ENCODE measurements at places on chromosomes 12 and 14.

DNA sequence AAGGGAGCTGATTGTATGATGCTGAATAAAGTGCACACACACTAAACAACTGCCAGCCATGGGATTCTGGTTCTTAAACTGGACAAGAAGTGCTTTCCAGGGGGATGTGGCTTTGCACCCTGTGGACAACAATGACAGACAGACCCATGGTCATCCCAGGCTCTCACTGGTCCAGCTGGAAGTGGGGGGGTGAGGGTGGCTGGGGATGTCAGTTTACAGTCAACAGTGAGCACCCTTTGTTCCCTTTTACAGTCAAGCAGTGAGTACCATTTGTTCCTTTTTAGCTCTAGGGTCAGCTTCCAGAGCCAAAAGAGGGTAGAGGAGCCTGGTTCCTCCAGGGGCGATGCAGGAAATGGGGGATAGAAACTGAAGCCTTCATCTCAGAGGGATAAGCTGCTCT is 100.7 kb downstream of the SMOC1 start:
- no peak for DNase-seq

DNA sequence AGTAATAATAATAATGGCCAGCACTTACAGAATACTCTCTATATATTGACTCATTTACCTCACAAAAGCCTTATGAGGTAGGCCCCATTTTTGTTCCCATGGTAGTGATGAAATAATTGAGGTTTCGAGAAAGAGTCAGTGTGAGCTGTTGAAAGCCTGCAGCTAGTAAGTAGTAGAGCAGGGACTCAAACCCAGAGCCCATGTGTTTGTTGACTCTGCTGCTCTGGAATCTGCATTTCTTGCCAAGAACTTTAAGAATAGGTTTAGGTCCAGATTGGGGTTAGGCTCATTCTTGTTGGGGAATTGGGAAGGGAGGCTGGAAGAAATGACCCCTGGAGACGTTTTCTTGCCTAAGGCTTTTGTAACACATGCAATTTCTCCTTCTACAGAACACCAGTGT is 27.9 kb downstream of the DYRK4 start:
- DNase-seq: no peak

- no peak for DNase-seq
These were observed 30.6 kb downstream of the VCPKMT start for GRCh38 chr14:50085570-50086320.

GRCh38 chr12:88897723-88898122 is 317.5 kb upstream of the KITLG start:
- no peak for DNase-seq

DNA sequence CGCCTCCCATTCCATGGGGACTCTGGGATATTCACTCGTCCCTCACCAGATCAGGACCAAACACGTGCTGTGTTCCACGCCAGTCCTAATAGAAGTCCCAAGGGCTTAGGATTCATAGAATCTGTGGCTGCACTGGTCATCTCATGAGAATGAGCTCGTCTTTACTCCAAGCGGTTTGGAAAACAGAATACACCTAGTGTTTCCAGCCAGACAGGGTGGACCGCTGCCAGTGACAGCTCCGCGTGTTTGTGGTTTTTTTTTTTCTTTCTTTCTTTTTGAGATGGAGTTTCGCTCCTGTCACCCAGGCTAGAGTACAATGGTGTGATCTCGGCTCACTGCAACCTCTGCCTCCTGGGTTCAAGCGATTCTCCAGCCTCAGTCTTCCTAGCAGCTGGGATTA is 75.1 kb downstream of the GLT1D1 start:
- DNase-seq: no peak

DNA sequence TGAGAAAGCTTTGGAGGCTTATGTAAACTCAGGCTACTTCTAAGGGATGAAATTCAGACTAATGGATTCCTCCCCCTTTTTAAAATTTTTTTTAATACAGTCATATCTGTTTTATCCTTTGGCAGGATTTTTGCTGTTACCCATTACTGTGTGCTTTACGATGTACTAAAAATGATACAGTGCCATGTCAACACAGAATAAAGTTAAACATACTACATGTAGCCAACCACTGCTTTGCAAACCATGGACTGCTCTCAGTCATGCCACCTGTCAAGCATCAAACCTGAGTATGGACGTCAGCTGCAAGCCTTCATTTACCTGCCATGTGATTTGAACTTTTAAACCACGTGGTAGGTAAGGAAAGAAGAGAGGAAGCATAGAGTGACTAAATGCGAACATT is 325.8 kb downstream of the FUT8 start:
- DNase-seq: no peak

- no peak for DNase-seq
These were observed 455.6 kb upstream of the TMPO start for GRCh38 chr12:98059659-98060343.

All from NCI-H2029 (cell line).